NCI-H1105 treated with DMSO at 0.1 percent for 48 hours (cell line): ENCODE measurements at places on chromosomes 6 and 20.

GRCh38 chr6:132746048-132746447 is 11.7 kb downstream of the VNN2 start:
- DNase-seq: no peak

DNA sequence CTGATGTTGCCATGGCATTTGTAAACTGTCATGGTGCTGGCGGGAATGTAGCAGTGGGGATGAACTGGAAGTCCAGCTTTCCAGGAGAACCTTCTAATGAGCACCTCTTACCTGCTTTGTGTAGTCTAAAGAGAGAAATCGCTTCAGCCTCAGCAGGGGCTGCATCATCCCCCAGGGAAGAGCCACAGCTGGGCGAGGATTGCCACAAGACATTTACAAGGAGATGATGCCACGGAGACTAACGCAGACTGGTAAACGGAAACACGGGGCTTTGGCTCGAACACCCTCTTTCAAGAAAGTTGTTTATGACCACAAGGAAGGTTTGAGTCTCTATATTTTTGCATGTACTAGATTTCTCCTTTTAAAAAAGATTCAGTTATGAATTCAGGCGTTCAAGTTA is 72.9 kb downstream of the CDH26 start:
- no peak for DNase-seq

DNA sequence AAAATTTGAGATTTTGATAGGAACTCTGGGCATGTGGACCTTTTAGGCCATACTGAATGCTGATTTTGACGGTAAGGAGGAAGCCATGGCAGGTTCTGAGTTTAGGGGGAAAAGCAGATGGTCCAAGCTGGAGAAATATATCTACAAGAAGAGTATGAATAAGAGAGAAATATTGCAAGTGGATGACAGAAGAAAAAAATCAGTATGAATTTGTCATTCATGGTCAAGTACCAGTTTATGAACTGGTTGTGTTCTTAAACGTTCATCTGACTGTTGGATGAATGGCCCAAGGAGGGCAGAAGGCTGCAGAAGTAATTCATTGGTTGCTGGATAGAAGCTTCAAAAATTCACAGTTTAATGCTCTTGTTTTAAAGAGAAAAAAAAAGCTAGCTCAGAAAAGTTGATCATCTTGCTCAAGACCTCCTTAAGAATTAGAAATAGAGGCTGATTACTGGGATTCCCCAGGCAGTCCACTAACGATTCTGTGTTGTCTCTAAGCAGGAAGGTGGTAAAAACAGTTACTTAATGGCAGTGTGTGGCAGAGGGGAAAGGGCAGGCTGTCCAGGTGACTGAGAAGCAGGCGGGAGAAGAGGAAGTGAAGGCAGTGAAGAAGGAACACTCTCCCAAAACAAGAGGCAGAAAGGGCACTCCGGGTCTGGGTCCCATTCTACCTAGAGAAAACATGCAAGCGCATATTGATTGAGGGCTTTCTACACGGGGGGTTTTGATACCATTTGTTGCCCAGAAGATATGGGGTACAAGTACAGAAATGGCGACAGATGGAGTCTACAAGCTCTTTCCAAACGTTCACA is 2.0 kb upstream of the DUSP22 start:
- DNase-seq: no peak

DNA sequence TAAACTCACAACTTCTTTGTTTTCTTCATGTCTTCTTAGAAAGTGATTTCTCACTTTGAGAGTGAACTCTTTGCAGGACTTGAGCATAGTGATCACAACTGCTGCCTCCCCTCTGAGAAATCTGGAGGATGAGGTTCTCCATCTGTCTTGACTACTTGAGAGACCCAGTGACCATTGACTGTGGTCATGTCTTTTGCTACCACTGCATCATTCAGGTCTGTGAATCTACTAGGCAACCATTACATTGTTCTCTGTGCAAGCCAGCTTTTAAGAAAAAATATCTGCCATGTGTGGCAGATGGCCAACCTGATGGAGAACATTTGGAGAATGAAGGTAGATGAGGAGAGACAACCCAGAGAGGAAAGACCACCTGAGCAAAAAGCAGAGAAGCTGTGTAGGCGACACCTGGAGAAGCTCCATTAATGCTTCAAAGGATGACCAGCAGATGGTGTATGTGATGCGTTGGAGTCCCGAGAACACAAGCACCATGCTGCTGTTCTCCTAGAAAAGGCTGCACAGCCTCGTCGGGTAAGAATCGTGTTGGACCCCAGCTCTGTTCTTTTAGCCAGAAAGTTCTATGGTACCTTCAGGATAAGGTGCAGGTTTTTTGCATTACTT is 25.1 kb upstream of the TRIM26 start:
- peak; percentile 37 for DNase-seq

GRCh38 chr20:815914-816606 is 17.5 kb upstream of the FAM110A start:
- peak; percentile 75 for DNase-seq

GRCh38 chr20:10982692-10983091 is 308.9 kb upstream of the JAG1 start:
- no peak for DNase-seq

- DNase-seq: no peak
These were observed 86.4 kb upstream of the RIPOR2 start for GRCh38 chr6:25022140-25022553.

DNA sequence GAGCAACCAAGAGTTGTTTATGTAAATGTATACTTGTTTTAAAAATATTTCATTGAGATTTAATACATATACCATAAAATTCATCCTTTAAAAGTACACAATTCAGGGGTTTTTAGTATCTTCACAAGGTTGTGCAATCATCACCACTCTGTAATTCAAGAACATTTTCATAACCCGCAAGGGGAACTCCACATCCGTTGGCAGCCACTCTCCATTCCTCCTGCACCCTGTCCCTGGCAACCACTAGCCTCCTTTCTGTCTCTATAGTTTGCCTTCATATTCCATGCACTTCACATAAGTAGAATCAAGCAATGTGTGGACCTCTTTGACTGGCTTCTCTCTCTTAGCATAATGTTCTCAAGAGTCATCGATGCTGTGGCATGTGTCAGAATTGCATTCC is 104.2 kb upstream of the PDE10A start:
- DNase-seq: no peak

GRCh38 chr20:50794846-50795634 is at the start of gene BCAS4:
Gene BCAS4, plus strand, starts transcription at chr20:50795061. Its CDS starts 23 bp downstream, at chr20:50795084.
- DNase-seq: peak; percentile 79

DNA sequence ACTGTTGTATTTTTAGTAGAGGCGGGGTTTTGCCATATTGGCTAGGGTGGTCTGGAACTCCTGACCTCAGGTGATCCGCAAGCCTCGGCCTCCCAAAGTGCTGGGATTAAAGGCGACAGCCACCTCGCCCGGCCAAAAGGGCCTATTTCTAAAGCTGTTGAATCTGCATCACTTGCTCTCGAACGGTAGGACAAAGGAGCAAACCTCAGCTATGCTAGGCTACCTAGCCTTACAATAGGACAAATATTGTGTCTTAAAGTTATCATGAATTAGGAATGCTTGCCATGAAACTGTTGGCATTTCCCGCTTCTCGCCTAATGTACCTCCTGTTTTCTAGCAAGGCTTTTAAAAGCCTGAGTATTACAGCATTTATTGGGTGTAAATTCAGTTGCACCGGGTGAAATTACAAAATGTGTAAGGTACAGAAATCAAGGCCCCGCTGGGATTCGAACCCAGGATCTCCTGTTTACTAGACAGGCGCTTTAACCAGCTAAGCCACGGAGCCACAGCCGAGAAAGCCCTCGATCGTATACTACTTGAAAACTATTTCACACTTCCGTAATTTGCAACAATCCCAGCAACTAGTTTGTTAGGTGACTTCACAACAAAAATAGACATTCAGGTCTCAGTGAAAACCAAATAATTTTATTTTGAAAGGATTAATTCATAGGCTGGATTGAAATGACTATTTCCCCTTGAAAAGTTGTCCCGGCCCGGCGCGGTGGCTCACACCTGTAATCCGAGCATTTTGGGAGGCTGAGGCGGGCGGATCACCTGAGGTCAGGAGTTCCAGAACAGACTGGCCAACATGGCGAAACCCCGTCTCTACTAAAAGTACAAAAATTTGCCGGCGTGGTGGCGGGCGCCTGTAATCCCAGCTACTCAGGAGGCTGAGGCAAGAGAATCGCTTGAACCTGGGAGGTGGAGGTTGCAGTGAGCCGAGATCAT is 211.6 kb upstream of the ZNF184 start:
- no peak for DNase-seq

DNA sequence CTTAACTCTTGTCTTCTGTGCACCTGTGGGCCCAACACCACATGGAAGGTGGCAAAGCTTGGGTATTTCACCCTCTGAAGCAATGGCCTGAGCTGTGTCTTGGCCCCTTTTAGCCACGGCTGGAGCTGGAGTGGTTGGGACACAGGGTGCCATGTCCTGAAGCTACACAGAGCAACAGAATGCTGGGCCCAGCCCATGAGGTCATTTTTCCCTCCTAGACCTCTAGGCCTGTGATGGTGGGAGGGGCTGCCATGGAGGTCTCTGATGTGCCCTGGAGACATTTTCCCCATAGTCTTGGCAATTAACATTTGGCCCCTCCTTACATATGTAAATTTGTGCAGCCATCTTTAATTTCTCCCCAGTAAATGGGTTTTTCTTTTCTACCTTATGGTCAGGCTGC is 620.8 kb downstream of the RFPL4B start:
- DNase-seq: no peak

DNA sequence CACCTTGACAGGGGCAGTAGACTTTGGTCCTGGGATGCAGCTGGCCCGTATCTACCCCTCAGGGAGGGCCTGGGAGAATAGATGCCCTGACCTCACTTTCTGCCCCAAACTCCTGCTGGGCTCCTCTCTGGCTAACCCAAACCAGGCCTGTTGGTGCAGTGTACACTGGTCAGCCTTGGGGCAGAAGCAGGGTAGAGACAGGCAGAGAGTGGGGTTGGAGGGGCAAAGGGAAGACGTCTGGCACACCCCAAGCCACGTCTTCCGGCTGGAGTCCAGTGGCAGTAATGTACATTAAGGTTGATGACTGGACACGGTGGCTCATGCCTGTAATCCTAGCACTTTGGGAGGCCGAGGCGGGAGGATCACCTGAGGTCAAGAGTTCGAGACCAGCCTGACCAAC is 9.3 kb downstream of the DDR1 start:
- no peak for DNase-seq

DNA sequence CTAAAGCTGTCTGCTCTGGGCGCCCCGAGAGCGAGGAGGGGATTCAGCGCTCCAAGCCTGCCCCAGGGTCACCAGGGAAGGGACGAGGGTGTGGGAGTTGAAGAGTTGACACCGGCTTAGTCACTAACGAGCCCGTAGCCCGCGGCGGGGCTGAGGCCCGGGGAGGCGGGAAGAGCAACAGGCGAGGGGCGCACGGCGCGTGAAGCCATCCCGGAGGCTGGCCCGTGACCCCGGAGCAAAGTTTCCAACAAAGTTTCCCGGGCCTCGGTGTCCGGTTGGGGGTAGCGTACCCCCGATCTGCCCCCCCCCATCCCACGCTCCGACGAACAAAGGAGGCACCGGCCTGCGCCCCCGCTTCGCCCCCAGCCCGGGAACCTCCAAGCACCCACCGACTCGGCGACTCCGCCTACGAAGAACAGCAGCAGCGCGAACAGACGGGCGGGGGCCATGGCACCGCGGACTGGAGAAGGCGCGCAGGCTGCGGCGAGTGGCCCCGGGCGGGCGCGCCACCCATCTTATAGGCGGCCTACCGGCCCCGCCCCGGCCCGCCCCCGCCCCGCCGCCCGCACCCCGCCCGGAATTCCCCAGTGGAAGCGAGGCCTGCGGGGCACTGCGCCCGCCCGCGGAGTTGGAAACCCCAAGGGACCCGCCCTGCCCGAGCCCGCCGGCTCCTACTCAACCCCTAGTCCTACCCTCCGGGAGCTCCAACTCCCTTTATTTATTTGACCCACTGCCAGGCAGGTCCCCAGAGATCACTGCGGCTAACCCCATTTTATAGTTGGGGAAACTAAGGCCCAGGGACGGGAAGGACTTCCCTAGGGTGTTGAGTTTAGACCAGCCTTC is at the start of gene SDC4:
Gene SDC4, minus strand, starts transcription at position 489 of the 843 bp plus-strand sequence. Its CDS starts 40 bp downstream, at position 449.
- DNase-seq: peak; percentile 34

GRCh38 chr6:141809901-141810300 is 322.8 kb upstream of the GJE1 start:
- DNase-seq: no peak

- no peak for DNase-seq
These were observed 30.0 kb upstream of the ZNF133 start for GRCh38 chr20:18258126-18258860.
